Stimulated activated naive CD4-positive, alpha-beta T cell treated with Interleukin-2 at 50 U/mL for 16 hours (primary cell): ENCODE measurements at places on chromosomes 4 and X.

GRCh38 chr4:115970859-115971258 lies 857.4 kb upstream of the NDST4 start:
- DNase-seq = no peak

DNA sequence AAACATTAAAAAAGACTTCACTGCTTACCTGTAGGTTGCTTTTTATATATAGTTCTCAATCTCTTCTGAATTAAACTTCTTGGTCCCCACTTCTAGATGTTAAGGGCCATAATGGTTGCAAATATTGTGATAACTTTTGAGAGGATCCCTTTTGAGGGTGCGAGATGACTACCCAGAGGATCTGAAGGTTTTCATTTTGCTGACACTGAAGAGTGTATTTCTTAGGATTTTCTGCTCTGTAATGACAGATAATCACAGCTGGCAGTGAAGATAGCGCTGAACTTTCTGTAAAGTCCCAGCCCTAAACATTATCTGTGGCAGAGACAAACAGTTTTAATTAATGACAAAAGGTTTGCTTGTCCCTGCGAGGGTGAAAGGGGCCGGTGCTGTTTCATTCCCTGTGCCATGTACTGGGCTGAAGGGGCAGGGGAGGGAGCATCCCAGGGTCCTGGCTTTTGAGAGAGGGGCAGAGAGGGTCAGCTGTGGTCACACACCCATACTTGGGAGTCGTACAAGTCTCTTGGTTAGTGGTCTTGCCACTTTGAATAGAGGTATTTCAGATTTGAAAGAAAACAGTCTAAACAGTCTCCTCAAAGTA lies 22.2 kb downstream of the CLCN4 start:
- DNase-seq = no peak

DNA sequence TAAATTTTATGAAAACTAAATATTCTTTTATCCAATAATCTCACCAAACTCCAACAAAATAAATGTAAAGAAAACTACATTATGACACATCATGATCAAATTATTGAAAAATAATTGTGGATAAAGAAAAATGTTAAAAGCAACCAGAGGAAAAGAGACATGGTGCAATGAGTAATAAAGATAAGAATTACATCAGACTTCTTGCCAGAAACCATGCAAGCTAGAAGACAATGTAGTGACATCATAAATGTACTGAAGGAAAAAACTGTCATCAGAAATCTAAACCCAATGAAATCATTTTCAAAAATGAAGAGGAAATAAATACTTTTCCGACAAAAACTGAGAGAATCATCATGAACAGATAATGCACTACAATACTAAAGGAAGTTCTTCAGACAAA lies 135.9 kb upstream of the EOLA2 start:
- DNase-seq = no peak

- no peak for DNase-seq
Measured at GRCh38 chr4:113905301-113905700, 74.1 kb downstream of the ARSJ start.

DNA sequence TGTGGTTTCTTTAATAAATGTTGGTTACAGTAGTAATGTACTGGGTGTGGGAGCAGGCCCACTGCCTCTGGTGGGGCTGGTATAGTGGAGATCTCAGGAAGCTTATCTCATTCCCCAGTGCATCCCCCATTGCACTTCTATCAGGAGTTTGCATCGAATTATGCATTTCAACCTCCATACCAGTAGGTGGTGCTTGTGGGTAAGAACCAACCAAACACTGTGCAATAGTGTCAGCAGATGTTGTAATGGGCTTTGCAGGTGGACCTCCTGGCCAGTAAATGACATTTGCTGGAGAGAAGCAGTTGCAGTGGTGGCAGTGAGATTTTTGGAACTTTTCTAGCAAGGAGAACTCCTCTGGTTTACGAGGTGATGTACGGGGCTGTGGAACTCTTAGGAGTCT lies 150.6 kb downstream of the POU3F4 start:
- DNase-seq = no peak

- no peak for DNase-seq
Measured at GRCh38 chr4:141789716-141790115, 153.3 kb downstream of the IL15 start.

DNA sequence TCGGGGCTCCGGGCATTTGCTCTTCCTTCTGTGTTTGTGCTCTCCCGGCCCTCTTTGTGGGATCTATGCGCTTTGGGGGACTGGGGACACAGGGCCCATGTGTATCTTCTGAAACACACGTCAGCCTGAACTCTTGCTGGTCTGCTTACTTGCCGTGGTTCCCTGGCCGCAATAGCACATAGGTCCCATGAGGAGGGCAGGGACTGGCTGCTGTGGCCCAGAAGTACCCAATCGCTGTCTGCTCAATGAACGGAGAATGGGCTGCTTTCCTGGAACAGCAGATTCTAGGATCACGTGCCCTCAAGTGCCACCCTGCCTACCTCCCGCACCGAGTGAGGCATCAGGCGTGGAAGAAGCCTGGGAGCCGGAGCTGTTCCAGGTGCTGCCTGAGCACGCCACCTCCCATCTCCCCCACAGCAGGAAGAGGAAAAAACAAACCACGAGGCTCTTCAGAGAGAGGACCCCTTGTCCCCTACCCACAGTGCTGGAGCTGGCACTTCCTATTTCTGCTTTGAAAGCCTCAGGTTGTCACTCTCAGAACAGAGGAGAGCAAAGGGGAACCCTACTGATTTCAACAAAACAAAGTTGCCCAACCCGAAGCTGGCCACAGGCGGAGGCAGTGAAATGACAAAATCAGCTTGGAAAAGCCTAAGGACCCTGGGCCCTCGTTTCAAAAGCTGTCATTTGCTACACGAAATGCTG lies 3.8 kb downstream of the G6PD start:
- DNase-seq = no peak

- DNase-seq = no peak
Measured at GRCh38 chr4:136002316-136002715, 1530.0 kb downstream of the PCDH18 start.

DNA sequence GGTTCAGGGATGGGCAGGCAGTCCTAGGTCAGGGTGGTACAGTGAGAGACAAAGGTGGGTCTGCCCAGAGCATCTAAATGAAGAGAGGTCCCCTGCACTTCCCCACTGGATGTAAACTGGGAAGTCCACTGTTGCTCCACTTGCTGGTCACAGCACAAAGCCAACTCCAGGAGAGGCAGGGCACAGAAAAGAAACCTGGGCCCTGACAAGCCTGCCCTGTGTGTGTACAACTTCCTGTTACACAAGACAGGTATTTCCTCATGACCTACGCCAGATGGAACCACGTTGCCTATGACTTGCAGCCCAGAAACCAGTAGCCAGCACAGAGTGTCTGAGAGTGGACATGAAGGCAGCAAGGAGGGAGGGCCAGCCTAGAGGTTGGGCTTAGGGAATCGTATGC lies 161.8 kb downstream of the SH3KBP1 start:
- DNase-seq = no peak

DNA sequence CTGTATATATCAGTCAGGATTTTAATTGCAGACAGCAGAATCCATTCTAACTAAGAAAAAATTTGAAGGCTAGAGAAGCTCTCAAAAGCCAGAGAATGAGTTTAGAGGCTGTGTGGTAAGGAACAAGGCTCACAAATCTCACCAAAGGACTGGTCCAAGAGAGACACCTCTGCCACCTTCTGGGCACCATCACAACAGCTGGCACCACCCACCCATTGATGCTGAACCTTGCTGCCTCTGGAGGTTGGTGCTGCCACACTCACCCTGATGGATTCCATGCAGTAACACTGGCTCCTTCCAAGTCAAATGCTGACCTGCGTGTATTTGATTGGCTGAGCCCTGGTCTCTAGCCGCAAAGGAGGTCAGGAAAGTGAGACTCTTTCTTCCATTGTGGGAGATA lies 100.8 kb downstream of the BEND2 start:
- no peak for DNase-seq

DNA sequence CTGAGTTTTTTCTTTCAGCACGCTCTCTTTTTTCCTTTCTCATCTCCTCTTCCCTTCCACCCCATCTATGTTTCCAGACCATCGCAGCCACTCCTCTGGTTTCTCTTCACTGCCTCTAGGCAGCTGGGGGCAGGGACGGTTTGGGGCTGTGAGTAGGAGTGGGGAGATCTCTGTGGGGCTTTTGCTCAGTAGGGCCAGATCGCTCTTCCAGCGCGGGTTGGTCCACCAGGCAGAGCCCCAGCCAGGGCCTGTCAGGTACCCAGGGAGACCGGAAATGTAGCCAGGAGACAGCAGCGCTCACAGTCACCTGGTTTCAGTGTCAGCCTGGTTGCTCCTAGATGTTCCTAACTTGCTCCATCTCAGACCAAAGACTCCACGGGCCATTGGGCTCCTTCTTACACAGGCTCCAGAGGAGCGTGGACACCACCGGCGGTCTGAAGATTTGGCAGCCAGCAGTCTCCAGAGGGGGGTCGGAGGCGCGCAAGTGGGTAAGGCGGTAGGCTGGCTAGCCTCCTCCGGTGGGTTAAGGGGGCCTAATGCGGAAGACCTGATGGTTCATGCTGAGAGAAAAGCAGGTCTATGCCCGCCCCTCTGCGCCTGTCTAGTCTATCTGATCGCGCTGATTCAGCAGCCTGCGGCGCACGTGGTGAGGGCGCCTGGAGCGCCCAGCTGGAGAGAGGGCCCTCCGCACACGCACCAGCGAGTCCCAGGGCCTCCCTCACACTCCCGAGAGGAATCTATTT lies 1.8 kb downstream of the FGF5 start:
- no peak for DNase-seq

DNA sequence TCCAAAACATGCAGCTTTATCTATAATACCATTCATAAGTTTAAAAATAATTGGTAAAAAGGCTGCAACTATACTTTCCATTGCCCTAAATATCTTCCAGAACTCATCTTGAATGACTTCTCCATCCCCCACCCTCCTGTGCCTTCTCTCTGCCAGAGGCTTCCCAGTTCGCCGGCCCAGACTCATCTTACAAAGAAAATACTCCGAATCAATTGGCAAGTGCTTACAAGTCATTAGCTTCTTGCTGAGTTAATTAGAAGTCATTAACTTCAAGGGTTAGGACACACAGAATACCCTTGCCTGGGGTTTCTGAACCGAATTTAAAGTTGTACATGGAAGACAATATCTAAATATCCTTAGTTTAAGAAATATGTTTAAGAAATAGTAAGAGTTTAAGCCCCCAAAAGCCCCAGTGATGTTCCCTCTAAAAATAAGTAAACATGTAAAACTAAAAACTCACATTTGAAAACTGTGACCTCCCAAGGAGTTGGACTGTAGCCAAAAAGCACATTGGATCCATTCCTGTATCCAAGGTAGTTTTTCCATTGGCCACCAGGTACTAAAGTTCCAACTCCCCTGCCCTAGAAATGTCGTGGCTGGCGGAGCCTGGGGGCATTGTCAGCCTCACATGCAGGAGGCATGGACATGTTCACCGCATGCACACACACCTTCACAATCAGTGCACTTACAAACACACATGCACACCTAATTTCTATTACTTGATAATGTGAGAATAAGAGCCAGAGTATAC lies 535.2 kb upstream of the FAT1 start:
- no peak for DNase-seq

- no peak for DNase-seq
Measured at GRCh38 chrX:46236411-46236810, 308.8 kb downstream of the ZNF674 start.

GRCh38 chr4:147853706-147854105 lies 121.8 kb downstream of the ARHGAP10 start:
- DNase-seq = no peak

- DNase-seq = no peak
Measured at GRCh38 chr4:66071911-66072310, 401.6 kb upstream of the EPHA5 start.

- no peak for DNase-seq
Measured at GRCh38 chr4:140188975-140189374, 35.0 kb upstream of the MAML3 start.

DNA sequence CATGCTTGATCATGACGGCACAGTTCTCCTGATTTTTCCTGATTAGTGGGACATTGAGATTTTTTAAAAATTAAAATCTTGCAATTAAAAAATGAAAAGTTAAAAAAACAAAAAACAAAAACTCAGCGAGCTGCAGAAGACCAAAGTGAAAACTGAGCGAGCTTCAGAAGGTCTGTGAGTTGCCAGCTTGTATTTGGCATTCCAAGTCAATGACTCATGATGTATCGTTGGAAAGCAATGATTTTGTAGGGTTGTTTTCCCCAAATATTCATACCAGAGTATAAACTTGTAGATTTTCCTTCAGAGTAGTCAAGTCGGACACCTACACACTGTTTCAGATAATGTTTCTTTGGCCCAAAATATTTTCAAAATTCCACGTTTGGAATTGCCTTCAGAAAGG lies 76.9 kb downstream of the LRRC66 start:
- no peak for DNase-seq

GRCh38 chrX:131735127-131735526 lies 191.3 kb downstream of the OR13H1 start:
- DNase-seq = no peak

DNA sequence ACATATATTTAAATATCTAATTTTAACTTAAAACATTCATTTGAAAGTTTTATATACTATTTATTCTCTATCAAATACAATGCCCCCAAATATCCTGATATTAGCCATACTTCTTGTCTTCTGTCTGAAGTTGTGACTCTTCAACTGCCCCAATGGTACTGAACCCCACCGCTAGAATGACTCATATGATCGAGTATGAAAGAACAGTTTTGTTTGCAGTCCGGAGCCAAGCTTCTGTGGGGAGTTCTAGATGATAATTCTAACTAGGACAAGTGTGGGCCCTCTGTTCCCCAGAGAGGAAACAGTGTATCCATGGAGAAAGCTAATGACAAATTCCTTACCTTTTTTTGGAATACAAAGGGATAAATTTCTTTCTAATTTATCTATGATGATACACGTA lies 24.7 kb upstream of the CT47A1 start:
- no peak for DNase-seq
